ENCODE measurements at places on chromosomes 3 and 15.

DNA sequence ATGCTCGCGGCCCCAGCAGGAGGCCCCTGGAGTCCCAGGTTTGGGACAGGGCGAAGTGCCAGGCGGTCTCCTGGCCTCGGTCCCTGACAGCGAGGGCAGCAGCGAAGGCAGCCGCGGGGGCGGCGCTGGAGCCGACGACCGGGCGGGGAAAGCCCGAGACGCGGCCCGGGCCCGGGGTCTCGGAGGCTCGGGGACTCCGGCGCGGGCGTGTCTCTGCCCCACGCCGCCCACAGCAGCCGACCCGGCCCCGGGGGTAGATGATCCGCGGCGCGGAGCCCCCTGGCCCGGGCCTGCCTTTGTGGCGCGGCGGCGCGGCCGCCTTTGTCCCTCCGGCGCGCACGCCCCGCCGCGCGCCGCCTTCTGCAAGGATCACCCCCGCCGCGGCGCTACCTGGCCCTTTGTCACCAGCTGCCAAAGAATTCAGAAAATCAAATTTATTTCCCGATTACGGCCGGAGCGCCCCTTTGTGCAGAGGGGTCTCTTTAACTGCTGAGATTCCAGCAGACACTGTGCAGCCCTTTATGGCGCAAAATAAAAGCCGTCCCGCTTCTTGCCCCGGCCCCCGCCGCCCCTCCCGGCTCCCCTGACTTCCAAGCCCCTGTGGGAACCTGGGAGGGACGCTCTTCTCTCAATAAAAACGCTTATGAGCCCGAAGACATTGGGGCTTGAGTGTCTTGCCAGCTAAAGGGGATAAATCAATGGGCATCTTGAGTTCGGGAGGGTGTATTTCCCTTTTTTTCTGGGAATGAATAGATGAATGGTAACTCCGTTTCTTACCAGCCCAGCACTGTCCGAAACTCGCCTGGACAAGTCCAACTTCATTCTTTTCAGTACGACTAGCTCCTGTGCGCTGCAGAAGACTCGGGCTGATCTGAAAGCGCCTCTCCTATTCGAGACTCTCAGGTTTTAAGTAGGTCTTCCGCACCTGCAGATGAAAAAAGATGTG is 68.4 kb downstream of the HES1 start:
- DNase-seq = no peak

GRCh38 chr3:136685882-136686281 is 66.3 kb downstream of the STAG1 start:
- no peak for DNase-seq

DNA sequence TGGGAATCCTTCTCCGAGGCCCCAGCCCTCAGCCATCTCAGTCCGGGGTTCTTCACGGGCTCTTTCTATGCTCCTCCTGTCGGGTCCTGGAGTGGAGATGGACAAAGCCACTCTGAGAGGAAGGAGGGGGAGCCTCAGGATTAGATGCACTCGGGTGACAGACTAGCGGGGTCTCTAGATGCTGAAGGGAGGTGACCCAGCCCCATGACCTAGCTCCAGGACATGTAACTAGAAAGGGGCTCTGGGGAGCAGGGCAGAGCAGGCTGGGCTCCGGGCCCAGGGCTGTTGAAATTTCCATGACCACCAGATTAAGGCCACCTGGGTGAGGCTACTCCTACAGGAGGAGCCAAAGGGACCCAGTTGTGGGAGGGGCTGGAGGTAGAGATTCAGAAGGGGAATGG is 14.8 kb upstream of the SKIC8 start:
- DNase-seq = no peak

- DNase-seq = no peak
Measured at GRCh38 chr3:178260887-178261565, 275.2 kb upstream of the KCNMB2 start.

GRCh38 chr3:112647122-112647521 is 6.2 kb upstream of the CCDC80 start:
- DNase-seq = no peak

- no peak for DNase-seq
Measured at GRCh38 chr3:171219258-171219657, 192.7 kb upstream of the SLC2A2 start.

DNA sequence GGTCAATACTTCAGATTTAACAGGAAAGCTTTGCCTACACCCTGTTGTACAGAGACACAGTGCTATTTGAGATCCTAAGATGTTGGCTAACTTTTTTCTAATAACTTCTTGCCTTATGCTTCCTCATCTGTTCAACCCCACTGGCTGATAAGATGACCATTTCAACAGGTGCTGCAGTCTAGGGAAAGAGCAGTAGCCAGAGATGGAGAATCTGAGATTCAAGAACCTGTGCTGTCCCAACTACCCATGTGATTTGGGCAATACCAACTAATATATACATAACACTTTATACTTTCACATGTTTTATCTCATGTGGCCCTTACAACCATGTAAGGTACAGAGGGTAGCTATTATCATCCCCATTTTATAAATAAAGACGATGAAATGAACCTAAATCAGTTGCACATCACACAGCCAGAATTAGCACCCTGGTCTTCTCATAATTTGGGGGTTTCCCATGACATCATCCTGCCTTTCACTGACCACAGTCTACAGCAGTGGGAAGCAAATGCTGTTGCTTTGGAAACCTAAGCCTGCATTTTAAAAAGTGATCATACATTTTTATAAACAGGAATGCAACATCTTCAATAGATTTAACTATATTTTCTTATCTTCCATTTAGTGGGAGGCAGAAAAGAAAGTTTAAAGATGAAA is 9.7 kb downstream of the TTC23 start:
- no peak for DNase-seq

- no peak for DNase-seq
Measured at GRCh38 chr3:172031996-172032395, 7.4 kb upstream of the FNDC3B start.

- no peak for DNase-seq
Measured at GRCh38 chr15:27707257-27707656, 391.9 kb downstream of the OCA2 start.

DNA sequence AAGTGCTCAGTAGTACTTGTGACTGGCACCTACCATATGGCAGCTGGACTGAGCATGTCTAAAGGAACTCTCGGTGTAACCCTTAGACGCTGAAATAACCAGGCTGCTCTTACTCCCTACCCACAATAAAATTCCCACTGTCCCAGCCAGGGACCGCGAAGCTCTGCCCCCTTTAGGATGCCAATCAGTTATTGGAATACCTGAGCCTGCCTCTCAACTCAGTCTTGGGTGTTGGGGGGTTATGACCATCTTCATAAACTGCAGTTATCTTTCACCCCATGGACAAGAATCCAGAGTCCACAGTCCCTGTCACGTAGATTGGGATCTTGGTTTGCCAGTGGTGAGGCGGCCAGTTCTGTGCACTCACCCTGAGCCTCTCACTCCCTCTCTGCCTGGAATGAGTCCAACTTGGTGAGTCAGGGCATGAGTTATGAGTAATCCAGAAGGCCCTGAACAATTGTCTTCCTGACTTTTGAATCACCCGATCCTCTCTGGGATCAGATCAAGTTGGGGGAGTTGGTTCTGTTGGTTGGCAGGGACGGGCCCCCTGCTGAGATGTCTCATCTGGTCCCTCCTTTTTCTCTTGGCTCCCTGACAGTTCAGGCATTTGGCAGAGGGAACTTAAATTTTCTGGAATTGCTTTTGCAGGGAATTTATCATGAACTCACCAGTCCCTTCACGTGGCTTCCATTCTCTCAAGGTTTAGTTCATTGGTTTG is 120.1 kb upstream of the UBE2E1 start:
- peak; percentile 95 for DNase-seq

DNA sequence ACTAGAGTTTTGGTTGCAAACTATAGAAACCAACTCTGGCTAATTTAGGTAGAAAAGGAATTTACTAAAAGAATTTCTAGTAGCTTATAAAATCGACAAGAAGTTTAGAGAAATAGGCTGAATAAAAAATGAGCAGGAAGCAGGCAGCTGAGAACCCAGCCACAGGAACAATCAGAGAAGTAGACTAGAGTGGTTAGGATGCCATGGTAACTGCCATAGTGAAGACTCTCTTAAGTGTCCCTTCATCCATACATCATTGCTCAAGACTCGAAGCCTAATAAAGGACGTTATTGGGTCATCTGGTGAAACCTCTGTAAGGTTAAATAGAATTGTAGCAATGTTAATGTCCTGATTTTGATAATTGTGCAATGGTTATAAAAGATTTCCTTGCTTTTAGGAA is 13.8 kb downstream of the AVEN start:
- no peak for DNase-seq
